ENCODE measurements at places on chromosomes 1 and 21. TPM values are rescaled to one million over a fixed set of nuclear protein-coding genes. Genes with fewer than 3 reads are reported as not detected.

- no peak for DNase-seq
These were observed 154.9 kb upstream of the GREM2 start for GRCh38 chr1:240766831-240767230.

DNA sequence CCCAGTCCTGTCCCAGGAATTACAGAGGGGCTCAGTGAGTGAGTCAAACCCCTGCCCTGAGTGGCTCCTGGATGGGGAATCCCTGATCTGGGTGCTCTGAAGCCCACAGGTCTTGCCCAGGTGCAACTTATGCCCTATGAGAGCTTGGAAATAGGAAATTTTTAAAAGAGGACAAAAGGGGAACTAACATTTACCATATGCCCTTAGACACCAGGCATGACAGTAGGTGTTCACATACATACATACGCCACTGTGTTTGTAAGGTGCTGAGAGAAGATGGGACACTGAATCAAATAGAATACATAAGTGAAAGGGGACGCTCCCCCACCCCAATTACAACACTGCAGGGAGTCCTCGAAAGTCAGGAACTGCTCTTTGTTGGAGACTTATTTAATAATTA, 1.4 kb downstream of the CFAP45 start:
- DNase-seq = no peak

NTNG1 gene
- 11.1 TPM for total RNA-seq

CYP4B1 gene
- 116 TPM for total RNA-seq

FMO5 gene
- 31.0 TPM for total RNA-seq

GRCh38 chr1:94925561-94926125, 1.3 kb downstream of the CNN3 start:
- peak; percentile 82 for DNase-seq

DNA sequence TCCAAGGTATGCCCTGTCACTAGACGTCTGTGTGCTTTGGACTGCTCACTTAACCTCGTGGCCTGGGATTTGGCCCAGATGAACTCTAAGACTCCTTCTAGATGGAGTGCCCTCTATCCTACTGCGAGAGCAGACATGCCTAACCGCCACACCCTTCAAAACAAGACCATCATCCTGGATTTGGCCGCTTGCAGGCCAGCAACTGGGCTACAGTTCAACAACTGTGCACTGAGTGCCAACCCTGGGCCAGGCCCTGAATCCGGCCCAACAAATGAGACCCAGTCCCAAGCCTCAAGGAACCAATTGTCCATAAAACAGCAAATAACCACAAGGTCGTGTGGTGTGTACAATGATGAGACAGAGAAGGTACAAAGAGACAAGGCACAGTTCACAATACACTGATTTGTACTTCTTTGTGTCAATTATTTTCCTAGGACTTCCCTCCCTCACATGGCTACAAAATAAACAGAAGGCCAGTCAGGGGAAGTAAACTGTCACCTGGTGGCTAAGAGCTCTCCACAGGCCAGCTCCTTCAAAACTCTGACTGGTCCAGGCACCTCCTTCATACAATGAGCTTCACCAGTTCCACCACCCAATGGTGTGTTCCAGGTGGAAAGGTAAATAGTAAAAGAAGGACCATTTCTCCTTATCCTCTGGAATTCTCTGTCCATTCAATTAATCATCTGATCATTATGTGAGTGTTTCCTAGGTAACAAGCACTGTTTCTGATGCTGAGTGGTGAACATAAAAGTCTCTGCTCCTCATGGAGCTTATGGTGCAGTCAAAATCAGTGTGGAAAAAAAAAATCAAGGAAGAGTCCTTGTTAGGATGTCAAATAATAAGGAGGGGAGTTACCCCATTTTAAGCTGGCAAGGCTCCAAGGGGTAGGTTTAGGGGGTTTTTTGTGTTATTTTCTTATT, 60.4 kb downstream of the CAPZB start:
- no peak for DNase-seq

- no peak for DNase-seq
These were observed 69.6 kb upstream of the C1orf105 start for GRCh38 chr1:172350856-172351255.

- peak; percentile 16 for DNase-seq
These were observed 171.6 kb upstream of the C1orf174 start for GRCh38 chr1:4071653-4072052.

DNA sequence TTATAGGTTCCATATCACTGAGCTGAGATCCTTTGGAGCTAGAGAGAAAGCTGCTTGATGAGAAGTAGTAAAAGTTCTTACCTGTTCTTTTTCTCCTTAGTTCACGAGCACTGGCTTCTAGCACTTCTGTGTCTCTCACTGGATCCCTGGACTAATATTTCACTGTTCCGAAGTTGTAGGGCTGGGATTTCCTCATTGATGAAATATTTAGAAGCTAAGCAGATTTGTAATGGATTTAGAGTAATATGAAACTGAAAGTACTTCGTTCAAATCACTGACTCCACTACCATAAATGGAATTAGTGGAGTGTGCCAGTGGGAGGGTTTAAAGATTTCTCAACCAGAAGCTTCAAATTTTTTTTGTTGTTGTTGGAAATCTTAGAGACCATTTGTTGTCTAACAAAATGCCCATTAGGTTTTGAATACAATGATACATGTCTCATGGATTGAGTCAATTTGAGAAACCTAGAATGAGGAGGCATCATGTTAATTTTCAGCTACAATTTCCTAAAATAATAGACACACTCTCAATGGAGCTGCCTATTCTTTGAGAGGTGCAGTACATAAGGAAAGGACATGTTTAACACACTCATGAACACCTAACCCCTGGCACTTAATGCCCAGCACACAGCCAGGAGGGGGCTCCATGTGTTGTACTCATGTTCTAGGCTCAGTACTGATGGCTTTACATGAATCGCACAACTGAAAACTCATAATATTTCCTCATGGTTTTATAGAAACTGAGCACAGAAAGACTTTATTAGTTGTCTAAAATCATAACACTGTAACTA, at the start of gene GBP1:
Gene GBP1, minus strand, starts transcription at position 130 of the 790 bp plus-strand sequence. CDS start 1,974 bp downstream, outside the sequence.
- DNase-seq = no peak

DNA sequence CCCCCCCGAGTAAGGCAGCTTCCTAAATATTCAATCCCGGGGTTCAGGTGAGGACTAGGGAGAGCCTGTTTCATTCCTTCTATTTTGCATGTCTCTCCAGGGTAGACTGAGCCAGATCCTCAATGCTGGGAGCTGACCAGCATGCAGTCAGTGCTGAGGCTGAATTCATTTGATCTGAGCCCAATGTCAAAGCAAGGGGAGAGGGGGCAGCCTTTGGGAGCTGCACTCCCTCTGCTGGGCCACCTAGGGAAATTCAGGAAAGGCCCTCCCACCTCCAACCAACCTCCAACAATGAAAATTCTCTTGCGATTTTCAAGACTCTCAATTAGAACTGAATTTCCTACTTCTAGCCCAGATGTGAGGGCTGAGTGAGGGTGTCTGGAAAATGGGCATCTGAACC, 371.2 kb downstream of the NPHP4 start:
- DNase-seq = no peak

DNA sequence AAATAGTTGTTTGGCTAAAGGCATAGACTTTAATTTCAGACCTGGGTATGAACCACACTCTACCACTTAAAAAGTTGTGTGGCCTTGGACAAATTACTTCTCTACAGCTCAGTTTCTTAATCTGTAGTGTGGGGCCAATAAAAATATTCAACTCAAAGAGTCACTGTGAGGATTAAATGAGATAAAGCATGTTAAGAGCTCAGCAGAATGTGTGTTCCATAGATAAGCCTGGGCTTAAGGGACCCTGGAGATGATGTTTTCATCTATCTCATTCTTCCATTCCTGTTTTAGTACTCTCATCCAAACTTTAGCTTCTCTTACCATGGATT, 17.7 kb downstream of the S100A10 start:
- no peak for DNase-seq

DNA sequence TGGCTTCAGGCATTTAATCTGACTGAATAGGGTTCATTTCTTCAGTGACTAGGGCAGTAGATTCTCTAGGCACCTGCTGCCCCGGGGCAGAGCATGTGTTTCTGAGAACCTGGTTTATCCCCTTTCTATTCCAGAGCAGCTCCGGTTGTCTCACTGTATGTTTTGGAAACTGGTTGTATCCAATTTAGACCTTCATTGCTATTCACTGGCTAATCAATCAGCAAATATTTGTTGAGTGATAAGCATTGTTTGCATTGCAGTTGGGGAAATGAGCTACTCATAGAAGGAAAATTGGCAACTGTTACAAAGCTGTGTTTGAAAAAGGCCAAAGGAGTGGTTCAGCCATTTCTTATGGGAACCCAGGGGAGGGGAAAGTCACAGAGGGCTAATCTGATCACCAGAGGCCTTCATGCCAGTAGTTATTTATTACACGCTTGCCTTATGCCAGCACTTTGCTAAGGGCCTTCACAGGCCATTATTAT, 2.9 kb downstream of the QSOX1 start:
- DNase-seq = no peak

DNA sequence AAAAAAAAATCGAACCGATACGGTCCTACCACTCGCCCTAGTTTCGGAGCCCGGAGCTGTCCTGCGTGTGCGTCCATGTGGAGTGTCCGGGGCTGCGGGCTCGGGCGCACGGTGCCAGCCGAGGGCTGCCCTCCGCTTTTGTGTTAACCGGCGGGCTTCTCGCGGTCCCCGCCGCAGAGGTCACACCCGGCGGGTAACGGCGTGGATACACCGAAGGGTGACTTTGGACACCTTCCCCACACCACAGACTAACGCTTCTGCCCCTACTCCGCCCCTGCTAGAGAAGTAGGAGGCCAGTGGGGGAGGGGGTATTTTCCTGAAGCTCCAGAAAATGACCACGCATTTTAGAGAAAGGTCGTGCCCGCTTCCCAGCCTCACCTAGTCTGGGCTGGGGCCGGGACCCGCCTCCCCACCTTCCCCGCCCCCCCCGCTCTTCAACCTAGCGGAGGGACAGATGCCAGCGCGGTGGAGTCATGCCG, 609 bp upstream of the ATF3 start:
- no peak for DNase-seq

TMEM125 gene
- 19.5 TPM for total RNA-seq

F13B gene
- total RNA-seq = not detected

DNA sequence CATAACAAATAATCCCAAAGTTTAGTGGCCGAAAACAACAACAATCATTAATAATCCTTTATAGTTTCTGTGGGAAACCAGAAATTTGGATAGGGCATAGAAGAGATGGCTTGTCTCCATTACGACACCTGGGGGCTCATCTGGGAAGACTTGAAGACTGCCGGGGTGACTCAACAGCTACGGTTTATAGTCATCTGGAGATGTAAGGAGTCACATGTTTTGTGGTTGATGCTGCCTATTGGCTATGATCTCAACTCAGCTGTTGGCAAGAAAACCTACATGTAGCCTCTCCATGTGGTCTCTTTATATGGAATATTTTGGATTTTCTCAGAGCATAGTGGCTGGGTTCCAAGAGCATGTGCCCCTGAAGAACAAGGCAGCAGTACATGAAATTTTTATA, 29.3 kb upstream of the TSPAN2 start:
- DNase-seq = no peak

DNA sequence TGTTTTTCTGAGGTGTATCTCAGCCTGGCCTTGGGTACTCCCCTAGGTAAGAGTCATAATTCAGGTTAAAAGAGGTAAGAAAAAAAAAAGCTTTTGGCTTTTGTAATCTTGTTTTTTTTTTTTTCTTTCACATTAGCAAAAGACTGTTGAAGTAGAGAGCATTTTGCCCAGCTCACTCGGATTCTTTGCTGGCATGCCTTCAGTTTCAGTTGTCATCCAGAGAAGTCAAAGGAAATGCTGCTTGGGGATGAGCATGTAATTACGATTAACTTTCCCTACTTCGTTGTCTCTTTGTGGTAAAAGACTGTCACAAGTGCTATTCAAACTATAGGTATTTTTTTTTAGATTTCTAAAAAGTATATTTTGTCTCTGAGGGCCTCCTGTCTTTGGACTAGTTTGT, 6.3 kb downstream of the BACH1 start:
- no peak for DNase-seq

LRRC38 gene
- 0.45 TPM for total RNA-seq

- DNase-seq = no peak
These were observed 110.4 kb downstream of the PPIAL4G start for GRCh38 chr1:148372731-148373130.

FCRL3 gene
- total RNA-seq = not detected

CCDC17 gene
- 4.6 TPM for total RNA-seq

DNA sequence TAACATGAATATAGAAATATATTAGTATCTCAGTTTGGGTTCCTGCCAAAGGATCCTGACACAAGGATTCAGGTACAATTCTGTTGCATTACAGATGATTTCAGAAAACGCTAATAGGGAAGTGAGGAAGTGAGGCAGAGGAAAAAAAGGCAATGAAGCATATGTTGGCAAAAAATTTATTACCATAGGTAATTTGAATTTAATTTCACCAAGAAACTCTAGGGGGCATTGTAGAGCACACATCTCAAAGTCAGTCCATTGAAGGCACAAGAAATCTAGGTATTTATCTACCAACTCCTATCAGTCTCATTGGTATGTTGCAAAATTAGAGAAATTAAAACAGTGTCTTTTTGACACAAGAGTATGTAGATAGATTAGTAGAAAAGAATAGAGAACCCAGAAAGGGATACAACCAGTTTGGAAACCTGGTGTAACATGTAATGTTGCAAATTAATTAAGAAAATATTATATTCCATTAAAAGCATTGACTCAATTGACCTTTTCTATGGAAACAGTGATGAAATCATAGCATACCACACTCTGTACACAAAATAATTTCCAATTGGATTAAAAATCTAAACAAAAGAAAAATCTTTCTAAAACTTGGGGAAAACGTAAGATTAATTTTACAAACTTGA, 104.9 kb upstream of the SNX7 start:
- no peak for DNase-seq

- no peak for DNase-seq
These were observed 29.1 kb downstream of the CHML start for GRCh38 chr1:241611063-241611462.
